ENCODE measurements at places on chromosomes 3 and 15.

GRCh38 chr3:111890051-111890580 lies 31.1 kb downstream of the PHLDB2 start:
- DNase-seq = no peak

- no peak for DNase-seq
Measured at GRCh38 chr3:128278130-128278529, 124.8 kb downstream of the EEFSEC start.

DNA sequence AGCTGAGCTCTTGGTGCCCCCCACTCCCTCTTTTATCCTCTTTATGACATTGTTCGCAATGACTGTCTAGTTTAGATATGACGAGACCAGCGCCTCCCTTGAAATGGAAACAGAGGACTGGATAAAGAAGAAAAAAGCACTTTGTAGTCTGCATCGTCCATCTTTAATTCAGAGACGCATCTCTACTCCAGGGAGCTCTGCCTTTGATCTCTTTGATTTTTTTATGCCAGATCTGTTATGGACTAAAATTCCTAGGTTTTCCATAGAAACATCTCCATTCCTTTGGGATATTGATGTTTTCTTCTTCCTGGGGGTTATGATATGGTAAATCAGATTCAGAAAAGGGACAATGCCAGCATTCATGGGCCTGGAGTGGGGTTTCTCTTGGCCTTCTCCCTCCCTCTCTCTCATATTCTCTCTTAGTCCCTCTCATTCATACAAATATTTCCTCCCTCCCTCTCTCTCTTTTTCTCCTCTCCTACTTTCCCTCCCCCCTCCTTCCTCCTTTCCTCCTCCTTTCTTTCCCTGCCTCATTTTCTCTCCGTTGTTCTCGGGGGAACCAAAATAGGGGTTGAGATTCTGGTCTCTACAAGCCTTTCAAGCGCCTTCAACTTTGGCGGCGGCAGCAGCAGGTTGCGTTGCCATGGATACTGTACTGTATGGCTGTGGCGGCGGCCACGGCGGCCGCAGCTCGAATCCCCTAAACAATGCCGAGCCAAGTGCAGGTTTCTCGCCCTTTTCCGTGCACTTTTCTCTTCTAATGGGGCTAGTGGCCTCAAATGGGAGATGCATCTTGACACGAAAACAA lies 45.5 kb downstream of the ZIC4 start:
- no peak for DNase-seq

DNA sequence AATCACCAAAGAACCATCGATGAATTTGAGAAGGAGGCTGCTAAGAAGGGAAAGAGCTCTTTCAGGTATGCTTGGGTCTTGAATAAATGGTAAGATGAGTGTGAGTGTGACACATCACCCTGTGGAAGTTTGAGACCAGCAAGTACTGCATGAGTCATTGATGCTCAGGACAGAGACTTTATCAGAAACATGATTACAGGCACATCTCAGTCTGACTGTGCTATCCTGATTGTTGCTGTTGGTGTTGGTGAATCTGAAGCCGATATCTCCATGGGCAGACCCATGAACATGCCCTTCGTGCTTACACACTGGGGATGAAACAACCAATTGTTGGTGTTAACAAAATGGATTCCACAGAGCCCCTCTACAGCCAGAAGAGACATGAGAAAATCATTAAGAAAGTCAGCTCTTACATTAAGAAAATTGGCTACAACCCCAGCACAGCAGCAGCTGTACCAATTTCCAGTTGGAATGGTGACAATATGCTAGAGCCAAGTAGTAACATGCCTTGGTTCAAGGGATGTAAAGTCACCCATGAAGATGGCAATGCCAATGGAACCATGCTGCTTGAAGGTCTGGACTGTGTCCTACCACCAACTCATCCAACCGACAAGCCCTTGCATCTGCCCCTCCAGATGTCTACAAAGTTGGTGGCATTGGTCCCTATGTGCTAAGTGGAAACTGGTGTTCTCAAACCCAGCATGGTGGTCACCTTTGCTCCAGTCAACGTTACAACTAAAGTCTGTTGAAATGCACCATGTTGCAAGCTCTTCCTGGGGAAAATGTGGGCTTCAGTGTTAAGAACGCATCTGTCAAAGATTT lies 20.5 kb downstream of the TM4SF4 start:
- DNase-seq = no peak

DNA sequence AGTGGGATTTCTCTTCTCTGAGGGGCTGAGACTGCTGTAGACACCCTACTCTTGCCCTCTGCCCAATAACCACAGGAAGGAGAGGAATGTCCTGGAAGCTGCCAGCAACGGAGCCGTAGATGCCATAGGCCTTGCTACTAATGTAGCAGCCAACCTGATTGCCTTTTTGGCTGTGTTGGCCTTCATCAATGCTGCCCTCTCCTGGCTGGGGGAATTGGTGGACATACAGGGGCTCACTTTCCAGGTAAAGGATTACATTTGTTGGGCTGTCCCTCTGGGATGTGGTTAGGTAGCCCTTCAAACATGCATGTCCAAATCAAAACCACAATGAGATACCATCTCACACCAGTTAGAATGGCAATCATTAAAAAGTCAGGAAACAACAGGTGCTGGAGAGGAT lies 16.1 kb downstream of the SLC28A2 start:
- DNase-seq = no peak

GRCh38 chr3:72481542-72481941 lies 366.7 kb downstream of the SHQ1 start:
- DNase-seq = no peak

DNA sequence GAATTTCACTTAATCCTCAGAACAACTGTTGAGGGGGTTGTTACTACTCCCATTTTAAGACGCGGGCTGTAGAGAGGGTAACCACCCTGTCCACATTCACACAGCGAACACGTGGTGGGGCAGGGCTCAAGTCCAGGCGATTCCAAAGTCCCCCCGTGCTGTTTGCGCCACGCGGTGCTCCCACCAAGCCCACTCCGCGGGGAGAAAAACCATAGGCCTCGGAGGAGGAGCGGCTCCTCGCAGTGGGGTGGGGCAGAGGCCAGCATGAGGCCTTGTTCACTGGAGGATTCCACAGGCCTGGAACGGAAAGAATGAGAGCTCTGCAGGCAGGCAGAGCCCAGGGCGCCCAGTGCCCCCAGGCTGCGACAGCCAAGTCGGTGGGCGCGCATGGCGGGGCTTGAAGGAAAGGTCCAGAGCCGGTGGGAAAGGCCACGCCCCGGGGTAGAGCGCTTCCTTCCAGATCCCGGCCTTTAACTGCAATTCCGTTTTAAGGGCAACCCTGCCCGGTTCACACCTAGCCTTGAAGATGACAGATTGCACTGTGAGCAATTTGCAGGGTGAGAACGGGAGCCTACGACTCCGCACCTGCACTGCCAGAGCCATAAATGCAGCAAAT lies 161.8 kb upstream of the TBL1XR1 start:
- peak; percentile 23 for DNase-seq

DNA sequence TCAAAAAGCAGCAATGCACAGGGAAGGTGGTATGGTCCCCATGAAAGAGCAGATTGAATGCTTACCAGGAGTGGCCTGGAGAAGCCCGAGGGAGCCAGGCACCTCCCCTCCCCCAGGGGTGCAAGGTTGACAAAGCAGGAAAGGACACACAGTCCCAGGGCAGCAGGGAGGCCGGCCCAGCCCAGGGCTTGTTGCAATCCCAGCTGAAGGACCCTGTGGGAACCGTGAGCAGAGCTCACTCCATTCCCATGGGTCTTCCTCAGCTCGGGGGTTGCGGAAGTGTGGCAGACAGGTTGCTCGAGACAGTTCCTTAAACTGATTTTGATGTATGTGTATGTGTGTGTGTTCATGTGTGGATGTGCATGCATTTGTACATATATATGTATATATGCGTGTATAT lies 15.8 kb downstream of the UROC1 start:
- DNase-seq = no peak

DNA sequence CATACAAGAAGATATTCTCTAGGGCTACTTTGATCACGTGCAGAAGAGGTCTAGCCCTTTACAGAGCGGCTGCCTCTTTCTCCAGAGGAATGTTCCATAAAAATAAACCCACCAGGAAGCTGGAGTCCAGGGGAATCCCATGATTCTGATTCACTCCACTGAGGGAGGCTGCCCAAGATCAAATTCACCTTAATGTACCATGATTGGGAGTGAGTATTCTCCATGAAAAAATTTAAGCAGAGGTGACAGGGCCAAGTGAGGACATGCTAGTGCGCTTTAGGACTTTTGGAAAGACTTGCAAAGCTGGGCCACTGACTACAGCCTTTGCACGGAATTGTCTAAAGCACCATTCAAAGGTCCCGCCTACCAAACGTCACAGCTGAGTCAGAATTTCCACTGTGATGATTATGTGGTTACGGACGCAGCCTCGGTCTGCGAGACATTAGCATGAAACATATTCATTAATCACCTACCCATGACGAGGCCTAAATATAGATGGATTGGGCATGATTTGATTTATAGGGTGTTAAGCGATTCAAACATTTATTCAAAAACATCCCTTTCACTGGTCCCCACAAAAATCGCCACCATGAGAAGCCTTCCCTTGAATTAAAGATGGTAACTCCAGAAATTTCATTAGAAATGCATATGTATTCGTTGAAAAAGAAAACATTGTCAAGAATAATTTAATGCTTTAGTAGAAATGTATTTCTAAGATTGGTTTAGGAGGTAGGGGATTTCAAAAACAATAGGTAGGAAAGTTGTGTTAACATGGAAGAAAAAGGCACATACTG lies 152.6 kb downstream of the GREM1 start:
- no peak for DNase-seq

DNA sequence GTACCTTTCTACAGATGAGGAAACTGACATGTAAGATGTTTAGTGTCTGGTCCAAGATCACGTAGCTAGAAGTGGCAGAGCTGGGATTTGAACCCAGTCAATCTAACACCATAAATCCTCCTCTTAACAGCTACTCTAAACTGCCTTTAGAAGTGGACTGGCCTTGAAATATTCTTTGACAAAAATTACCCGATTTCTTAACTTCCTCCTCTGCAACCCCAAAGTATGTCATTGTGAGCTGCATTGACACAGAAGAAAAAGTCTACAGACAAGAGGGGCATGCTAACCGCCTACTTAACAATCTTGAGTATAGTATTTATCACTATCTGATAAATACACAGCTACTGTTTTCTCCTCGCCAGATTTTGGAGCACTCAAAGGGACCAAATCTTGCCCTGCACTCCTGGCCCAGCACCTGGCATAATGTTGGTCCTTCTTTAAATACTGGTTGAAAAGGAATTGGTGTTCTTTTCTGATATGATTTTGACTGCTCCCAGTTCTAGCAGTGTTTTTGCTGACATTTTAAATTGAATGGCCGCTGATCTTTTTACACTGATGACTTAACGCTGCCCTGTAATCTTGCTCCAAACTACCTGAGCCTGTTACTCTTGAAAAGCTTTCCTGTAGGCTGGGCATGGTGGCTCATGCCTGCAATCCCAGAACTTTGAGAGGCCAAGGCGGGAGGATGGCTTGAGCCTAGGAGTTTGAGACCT lies 36.9 kb downstream of the ITPR1 start:
- peak; percentile 56 for DNase-seq

DNA sequence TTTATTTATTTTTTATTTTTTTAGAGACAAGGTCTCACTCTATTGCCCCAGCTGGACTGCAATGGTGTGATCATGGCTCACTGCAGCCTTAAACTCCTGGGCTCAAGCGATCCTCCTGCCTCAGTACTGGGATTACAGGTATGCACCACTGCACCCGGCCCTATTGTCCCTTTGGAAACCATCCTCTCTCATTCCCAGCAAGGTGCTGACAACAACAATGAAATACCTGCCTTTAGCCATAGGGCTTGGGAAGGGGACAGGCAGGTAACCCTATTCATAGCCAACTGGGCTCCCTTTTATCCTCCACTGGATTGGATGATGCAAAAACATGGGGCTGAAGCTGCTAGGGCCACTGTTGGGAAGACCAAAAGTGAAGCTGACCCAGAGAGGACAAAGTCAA lies 43.1 kb downstream of the SCAP start:
- DNase-seq = no peak

DNA sequence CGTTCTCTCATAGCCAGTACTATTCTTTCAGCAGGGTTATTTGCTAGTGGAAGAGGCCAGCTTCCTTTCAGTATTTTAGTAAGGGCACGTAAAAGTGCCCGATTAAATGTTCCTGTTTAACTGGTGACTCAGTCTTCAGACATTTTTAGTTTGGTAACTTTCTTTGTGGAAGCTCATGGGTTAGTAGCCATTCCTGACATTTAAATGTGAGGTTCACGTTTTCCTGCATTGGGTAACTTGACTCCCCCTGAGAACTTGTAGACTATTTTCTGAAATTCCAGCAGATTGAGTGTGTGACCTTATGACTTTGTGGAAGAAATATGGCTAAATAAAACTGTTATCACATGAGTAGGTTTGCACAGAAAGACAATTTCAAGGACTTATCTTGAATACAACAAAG lies 16.9 kb downstream of the ABHD2 start:
- DNase-seq = no peak

GRCh38 chr15:70772402-70772801 lies 9.0 kb upstream of the UACA start:
- DNase-seq = no peak

- no peak for DNase-seq
Measured at GRCh38 chr3:20669184-20669583, 483.2 kb upstream of the SGO1 start.

DNA sequence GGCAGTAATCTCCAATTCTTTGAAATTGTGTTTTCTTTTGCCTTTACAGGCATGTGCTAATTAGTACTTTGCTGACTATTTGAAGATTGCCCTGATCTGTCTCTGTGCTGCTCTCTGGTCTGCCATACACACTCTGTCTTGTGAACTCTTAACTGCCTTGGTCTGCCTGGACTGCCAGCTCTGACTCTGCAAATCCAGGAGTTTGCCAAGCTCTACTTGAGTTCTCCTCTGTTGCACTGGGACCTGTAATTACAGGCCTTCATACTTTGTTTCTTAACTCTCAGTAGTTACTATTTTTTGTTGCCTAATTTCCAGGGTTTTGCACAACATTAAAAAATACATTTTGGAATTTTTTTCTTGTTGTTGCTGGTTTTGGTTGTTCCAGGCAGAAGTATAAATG lies 155.0 kb downstream of the RSRC1 start:
- no peak for DNase-seq

GRCh38 chr3:67402873-67403272 lies 251.5 kb downstream of the SUCLG2 start:
- DNase-seq = no peak

DNA sequence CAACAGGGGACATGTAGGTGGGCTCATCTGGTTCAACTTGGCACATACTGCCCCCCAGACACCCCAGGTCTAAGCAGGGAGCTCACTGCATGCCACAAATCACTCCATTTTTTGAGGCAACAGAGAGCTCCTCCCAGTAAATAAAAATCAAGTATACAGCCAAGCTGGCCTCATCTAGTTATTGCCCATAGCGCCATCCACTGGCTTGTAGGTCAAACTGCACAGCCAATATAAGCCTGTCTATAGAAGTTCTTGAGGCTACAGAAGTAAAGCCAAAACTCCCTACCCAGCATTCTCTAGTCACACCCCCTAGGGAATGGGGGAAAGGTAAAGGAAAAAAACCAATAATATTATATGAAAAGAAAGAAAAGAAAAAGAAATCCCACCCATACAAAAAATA lies 453.7 kb downstream of the ZNF385D start:
- DNase-seq = no peak

All from HL-60 (cell line).